T-helper 2 cell treated with Interferon-gamma antibody and Interleukin-4, amounts not matched to agents 5 μg/mL and 100 μg/mL, for 36 hours (primary cell): ENCODE measurements at places on chromosomes 11 and 22.

DNA sequence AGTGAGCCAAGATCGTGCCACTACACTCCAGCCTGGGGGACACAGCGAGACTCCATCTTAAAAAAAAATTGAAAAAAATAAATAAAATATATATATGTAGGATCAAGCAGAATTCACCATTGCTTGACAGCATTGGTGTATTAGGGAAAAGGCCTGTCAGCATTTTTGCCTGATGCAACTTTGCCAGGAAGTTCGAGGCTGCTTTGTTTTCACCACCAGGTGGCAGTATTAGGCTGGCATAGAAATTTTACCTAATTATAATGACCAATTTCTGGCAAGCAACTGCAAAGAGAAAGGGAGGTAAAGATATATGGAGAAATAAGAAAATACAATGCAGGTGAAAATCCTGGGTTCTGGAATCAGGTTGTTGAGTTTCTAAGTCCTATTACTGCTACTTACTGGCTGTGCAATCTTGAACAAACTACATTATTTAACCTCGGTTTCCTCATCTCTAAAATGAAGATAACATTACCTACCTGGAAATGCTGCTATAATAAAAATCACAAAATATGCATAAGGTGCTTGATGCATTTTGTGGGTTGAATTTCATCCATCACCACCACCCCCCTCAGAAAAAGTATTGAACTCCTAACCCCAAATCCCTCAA lies 24.7 kb downstream of the LAYN start:
- H3K36me3 ChIP-seq: no peaks in the 10 kb centered on the region
- H3K4me3 ChIP-seq: no peak overlapping the region
- no peaks in the 10 kb centered on the region for H3K4me1 ChIP-seq
- peak; percentile 42 for DNase-seq
- peaks cover under 1% of the 10 kb centered on the region for H3K27me3 ChIP-seq
- no peak overlapping the region for H3K27ac ChIP-seq

GRCh38 chr11:28964811-28965210 lies 856.6 kb downstream of the METTL15 start:
- H3K27me3 ChIP-seq: no peaks in the 10 kb centered on the region
- DNase-seq: no peak
- H3K4me3 ChIP-seq: no peak overlapping the region
- no peaks in the 10 kb centered on the region for H3K4me1 ChIP-seq
- no peaks in the 10 kb centered on the region for H3K36me3 ChIP-seq

DNA sequence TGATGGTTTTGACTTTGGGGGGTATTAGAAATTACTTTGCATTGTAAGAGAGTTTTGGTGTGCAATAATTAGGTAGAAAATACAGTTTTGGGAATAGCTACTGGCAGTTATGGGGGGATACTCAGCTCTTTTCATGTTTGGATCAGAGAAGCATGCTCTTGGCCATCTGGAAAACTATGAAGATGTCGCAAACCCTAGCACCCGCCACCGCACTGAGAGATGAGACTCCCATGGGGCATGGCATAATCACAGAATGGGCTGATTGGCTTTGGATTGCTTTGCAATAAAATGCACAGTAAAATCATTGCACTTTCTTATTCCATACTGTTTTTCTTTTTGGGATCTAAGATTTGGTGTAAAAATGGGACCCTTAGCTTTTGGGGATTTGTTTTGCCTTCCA lies 43.5 kb upstream of the SLC5A12 start:
- H3K4me1 ChIP-seq: no peaks in the 10 kb centered on the region
- no peak for DNase-seq
- H3K4me3 ChIP-seq: no peak overlapping the region
- no peaks in the 10 kb centered on the region for H3K27me3 ChIP-seq
- H3K27ac ChIP-seq: no peak overlapping the region
- no peaks in the 10 kb centered on the region for H3K36me3 ChIP-seq

GRCh38 chr11:131642756-131643531 lies 272.5 kb downstream of the NTM start:
- no peak for DNase-seq
- H3K27me3 ChIP-seq: no peaks in the 10 kb centered on the region
- peaks cover under 1% of the 10 kb centered on the region for H3K4me1 ChIP-seq
- H3K27ac ChIP-seq: no peak overlapping the region
- H3K36me3 ChIP-seq: no peaks in the 10 kb centered on the region
- no peak overlapping the region for H3K4me3 ChIP-seq

DNA sequence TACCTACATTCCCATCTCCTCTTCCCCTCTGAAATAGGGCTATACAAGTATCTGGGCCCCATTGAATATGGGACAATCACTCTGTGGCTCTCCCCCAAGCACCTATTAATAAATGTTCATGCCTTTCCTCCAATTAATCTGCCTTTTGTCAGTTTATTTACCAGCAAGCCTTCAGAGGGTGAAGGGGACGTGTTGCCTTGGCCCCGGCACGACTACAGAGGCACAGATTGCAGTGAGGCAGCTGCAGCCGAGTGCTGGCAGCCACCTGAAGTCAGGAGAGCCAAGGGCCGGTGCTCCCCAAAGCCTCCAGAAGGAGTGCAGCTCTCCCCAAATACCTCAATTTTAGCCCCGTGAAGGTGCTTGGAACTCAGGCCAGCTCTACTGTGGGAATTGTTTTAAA lies 580.9 kb upstream of the B3GAT1 start:
- H3K4me1 ChIP-seq: no peaks in the 10 kb centered on the region
- H3K4me3 ChIP-seq: no peak overlapping the region
- peaks cover 5% of the 10 kb centered on the region for H3K27me3 ChIP-seq
- no peaks in the 10 kb centered on the region for H3K36me3 ChIP-seq
- no peak for DNase-seq
- no peak overlapping the region for H3K27ac ChIP-seq

GRCh38 chr11:115302946-115303703 lies 201.1 kb downstream of the CADM1 start:
- no peak for DNase-seq
- no peak overlapping the region for H3K27ac ChIP-seq
- H3K4me1 ChIP-seq: no peaks in the 10 kb centered on the region
- no peak overlapping the region for H3K4me3 ChIP-seq
- H3K36me3 ChIP-seq: no peaks in the 10 kb centered on the region

- DNase-seq: no peak
- H3K27me3 ChIP-seq: peaks cover 4% of the 10 kb centered on the region
- H3K27ac ChIP-seq: peak overlapping the region; percentile 85
- peaks cover 12% of the 10 kb centered on the region for H3K4me1 ChIP-seq
- no peaks in the 10 kb centered on the region for H3K36me3 ChIP-seq
- H3K4me3 ChIP-seq: no peak overlapping the region
These were observed 54.7 kb upstream of the LYVE1 start for GRCh38 chr11:10622957-10623791.

GRCh38 chr22:23714596-23715578 lies 24.1 kb downstream of the RGL4 start:
- no peaks in the 10 kb centered on the region for H3K27me3 ChIP-seq
- DNase-seq: no peak
- H3K4me3 ChIP-seq: peak overlapping the region; percentile 75
- H3K4me1 ChIP-seq: peaks cover 25% of the 10 kb centered on the region

- DNase-seq: no peak
- H3K27me3 ChIP-seq: no peaks in the 10 kb centered on the region
- no peaks in the 10 kb centered on the region for H3K4me1 ChIP-seq
- no peaks in the 10 kb centered on the region for H3K36me3 ChIP-seq
- H3K4me3 ChIP-seq: no peak overlapping the region
- no peak overlapping the region for H3K27ac ChIP-seq
These were observed 223.8 kb downstream of the LRRC4C start for GRCh38 chr11:41235668-41236067.

DNA sequence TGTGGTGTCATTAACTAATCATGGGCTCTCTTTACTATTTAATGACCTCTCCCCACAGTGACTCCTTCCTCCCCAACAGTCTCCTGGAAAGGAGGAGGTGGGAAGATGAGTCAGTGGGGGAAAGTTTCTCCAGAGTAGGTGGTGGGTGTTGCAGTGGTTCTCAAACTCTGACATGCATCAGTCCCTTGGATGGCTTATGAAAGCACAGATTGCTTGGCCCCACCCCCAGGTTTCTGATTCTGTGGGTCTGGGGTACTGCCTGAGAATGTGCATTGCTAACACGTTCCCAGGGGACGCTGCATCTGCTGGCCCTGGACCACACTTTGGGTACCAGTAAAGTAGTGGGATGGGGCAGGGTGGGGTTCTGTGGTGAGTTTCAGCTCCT lies 9.8 kb downstream of the CD82 start:
- H3K27me3 ChIP-seq: no peaks in the 10 kb centered on the region
- peak; percentile 78 for DNase-seq
- H3K36me3 ChIP-seq: peaks cover 49% of the 10 kb centered on the region
- peak overlapping the region; percentile 90 for H3K27ac ChIP-seq
- peaks cover 82% of the 10 kb centered on the region for H3K4me1 ChIP-seq
- H3K4me3 ChIP-seq: peak overlapping the region; percentile 82

GRCh38 chr11:22234743-22235142 lies 41.9 kb downstream of the ANO5 start:
- no peak for DNase-seq
- H3K4me1 ChIP-seq: no peaks in the 10 kb centered on the region
- H3K27me3 ChIP-seq: no peaks in the 10 kb centered on the region
- no peaks in the 10 kb centered on the region for H3K36me3 ChIP-seq

- H3K4me3 ChIP-seq: no peak overlapping the region
- H3K4me1 ChIP-seq: no peaks in the 10 kb centered on the region
- no peak overlapping the region for H3K27ac ChIP-seq
These were observed 261.0 kb upstream of the NARS2 start for GRCh38 chr11:78835646-78836045.

DNA sequence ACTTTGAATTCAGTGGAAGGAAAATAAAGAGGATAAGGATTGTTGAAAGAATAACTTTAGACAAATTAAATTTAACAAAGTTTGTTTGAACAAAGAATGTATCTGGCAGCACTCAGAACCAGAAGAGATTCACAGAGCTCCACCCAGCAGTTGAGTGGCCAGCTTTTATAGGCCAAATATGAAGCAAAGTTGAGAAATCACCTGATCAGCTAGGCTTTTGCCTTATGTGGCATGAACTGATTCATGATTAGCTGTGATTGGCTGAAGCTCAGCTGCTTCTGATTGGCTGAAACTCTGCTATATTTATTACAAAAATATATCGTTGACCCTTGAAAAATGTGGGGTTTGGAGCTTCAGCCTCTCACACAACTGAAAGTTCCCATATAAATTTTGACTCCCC lies 62.6 kb downstream of the PIWIL4 start:
- peaks cover 1% of the 10 kb centered on the region for H3K36me3 ChIP-seq
- no peaks in the 10 kb centered on the region for H3K27me3 ChIP-seq
- no peak overlapping the region for H3K4me3 ChIP-seq
- H3K27ac ChIP-seq: no peak overlapping the region

- no peak overlapping the region for H3K4me3 ChIP-seq
- H3K4me1 ChIP-seq: peaks cover 32% of the 10 kb centered on the region
- no peak for DNase-seq
- H3K36me3 ChIP-seq: peaks cover 46% of the 10 kb centered on the region
These were observed 3.8 kb downstream of the DCPS start for GRCh38 chr11:126307706-126308105.

- no peak for DNase-seq
- H3K27me3 ChIP-seq: no peaks in the 10 kb centered on the region
- no peak overlapping the region for H3K27ac ChIP-seq
- peaks cover 42% of the 10 kb centered on the region for H3K36me3 ChIP-seq
- peaks cover 2% of the 10 kb centered on the region for H3K4me1 ChIP-seq
These were observed 41.4 kb downstream of the PPME1 start for GRCh38 chr11:74212533-74212932.

DNA sequence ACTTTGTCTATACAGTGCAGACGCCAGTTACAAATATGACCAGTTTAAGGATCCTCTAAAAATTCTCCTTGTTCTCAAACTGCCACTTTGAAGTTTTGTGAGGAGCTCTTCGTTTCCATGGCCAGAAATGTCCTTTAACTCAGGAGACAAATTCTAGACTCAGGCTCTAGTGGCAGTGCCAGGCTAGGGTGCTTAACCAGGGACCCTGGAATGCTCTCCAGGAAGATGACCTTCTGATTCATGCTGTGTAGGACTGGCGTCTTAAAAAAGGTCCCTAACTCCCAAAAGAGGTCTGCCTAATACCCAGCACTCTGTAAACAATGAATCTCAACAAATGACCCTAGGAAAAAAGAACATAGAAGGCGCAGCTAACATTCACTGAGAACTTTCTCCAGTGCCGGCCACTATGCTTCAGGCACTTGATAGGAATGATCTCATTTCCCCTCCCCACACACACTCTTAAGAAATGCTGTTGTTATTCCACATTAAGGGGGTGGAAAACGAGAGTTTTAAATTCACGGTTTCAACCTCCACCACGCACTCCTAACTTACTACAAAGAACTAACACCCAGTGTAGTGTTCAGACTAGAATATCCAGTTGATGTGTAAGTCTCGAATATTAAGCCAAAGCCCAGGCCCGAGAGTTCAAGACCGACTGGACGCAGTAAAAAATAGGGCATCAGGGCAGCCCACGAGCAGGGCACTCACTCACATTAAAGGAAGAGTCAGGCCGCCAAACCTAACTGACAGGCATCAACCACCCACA lies 747 bp downstream of the NXF1 start:
- peaks cover 20% of the 10 kb centered on the region for H3K4me1 ChIP-seq
- H3K4me3 ChIP-seq: peak overlapping the region; percentile 94
- peak overlapping the region; percentile 91 for H3K27ac ChIP-seq
- DNase-seq: no peak
- H3K36me3 ChIP-seq: peaks cover 46% of the 10 kb centered on the region

DNA sequence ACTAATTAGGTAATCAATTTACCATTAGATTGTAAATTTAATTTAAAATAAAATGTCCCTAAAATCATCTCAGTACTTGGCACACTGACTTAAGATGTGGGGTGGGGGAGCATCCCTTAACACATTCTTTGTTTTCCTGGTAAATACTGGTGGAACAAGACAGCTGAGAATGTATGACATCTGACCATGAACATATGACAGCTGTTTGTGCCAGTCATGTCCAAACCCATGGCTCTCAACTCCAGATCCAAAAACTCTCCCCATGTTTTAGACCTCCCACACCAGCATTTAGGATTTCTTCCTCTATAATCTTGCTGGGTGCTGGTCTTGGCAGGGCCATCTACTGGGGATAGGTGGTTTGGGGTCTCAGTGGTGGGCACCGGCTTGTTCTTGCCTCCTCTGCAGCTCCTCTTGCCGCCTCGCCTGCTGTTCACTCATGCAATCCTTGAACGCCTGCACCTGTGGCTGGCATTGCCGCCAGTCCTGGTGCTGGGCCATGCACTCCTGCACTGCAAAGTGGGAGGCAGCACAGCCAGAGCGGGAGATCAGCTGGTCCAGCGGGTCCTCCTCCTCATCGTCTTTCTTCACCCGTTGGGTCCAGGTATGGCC lies 3.8 kb downstream of the COA4 start:
- H3K4me1 ChIP-seq: peaks cover 11% of the 10 kb centered on the region
- H3K27me3 ChIP-seq: no peaks in the 10 kb centered on the region
- H3K36me3 ChIP-seq: peaks cover 28% of the 10 kb centered on the region
- H3K27ac ChIP-seq: no peak overlapping the region
- DNase-seq: no peak
- H3K4me3 ChIP-seq: no peak overlapping the region

DNA sequence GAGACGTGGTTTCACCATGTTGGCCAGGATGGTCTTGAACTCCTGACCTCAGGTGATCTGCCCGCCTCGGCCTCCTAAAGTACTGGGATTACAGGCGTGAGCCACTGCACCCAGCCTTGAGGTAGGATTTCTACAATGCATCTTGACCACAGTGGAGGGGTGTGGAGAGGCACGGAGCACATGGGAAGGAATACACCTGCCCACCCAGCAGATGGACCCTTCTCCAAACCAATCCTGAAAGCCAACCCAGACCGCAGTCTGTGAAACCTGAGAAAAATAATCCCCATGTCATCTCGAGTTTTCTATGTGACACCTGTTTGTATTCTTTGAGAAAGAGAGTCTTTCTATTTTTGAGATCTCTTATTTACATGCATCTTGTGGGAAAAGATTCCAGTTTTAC lies 32.5 kb downstream of the LGR4 start:
- no peak overlapping the region for H3K4me3 ChIP-seq
- H3K36me3 ChIP-seq: no peaks in the 10 kb centered on the region
- no peaks in the 10 kb centered on the region for H3K27me3 ChIP-seq
- no peak overlapping the region for H3K27ac ChIP-seq
- DNase-seq: no peak
- no peaks in the 10 kb centered on the region for H3K4me1 ChIP-seq
